ENCODE measurements at places on chromosomes 4 and X.

DNA sequence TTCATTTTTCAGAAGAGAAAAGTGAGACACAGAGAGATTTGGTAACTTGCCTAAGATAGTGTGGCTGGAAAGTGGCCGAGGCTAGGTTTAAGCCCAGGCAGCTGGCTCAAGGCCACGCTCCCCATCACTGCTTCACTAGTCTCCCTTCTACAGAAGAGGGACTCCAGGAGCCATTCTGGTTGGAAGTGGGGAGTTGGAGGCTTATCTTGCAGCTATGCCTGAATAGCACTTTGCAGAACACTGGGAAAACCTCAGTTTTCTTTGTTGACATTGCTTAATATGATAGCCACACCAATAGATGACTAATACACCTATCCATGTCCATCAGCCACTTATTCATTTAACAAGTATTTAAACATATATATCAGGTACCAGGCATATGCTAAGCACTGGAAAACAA, 18.5 kb downstream of the LRRC66 start:
- no peak for DNase-seq

GRCh38 chr4:48667148-48667547, 112.9 kb downstream of the FRYL start:
- no peak for DNase-seq

DNA sequence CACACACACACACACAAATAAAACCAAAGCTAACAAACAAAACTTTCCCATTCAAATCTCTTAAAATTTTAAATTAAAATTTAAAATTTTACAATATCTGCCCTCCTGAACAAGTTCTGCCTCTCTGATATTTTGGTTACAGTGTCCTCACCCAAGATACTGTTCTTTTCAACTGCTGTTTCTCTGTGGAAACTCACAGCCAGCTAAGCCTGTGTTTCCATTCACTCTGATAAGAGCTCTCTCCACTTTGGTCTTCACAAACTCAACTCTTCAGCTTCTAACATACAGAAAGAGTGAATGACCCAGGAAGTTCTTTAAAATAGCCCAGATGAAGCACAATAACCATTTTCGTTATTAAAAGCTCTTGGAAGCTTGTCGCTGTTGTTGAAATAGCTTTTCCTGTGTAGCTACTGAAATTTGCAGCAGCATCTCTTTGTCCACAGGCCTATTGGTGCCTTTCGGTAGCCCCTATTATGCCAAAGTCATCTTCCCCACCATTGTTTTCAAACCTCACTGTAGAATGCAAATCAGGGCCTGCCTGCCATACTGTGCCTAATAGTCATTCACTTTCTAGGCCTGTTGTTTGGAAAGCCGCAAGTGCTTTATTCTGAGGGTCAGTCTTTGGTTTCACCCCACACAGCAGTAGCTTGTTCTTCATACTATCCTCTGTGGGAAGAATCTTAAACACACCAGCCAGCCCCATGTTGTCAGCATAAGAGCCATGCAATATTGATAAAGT, 19.4 kb downstream of the INPP4B start:
- DNase-seq: no peak

GRCh38 chr4:184824081-184824775, 1.5 kb downstream of the ACSL1 start:
- no peak for DNase-seq

GRCh38 chrX:70030301-70030767, 19.4 kb downstream of the AWAT2 start:
- no peak for DNase-seq

DNA sequence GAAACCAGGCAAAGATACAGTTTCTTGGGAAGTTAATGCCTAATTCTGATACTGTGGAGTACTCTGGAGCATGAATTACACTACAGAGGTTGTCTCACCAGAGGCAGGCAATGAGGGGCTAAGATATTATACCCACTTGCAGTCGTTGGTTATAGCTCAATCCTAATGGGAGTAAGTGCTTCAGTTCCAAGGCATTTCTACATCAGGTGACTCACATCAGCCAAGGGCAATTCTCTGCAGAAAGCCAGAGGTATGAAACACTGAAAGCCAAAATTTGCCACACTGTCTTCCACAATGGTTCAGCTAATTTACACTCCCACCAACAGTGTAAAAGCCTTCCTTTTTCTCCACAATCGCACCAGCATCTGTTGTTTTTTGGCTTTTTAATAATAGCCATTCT, 174.0 kb upstream of the IL15 start:
- DNase-seq: no peak
